ENCODE measurements at places on chromosomes 13 and 19.

- no peak for DNase-seq
These were observed 18.9 kb upstream of the CLDN10 start for GRCh38 chr13:95533545-95534160.

- no peak for DNase-seq
These were observed 7.5 kb downstream of the TNFSF11 start for GRCh38 chr13:42581427-42581826.

DNA sequence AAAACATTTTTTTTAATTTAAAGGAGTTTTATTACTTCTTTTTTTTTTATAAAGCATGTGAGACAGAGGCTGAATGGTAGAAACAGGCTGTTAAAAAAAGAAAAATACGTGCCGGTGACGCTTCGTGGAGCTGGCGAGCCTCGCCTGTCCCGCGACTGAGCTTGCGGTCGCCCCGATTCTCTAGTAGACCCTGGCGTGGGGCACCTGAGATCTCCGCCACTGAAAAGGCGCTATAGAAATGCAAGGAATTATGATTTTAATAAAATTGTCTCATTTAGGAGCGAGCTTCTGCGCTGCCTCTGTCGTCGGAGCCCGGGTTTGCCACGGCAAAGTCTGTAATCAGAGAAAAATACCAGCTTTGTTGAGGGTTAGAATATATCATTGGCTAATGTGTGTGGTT lies 18.4 kb downstream of the NFIX start:
- DNase-seq, result no peak

DNA sequence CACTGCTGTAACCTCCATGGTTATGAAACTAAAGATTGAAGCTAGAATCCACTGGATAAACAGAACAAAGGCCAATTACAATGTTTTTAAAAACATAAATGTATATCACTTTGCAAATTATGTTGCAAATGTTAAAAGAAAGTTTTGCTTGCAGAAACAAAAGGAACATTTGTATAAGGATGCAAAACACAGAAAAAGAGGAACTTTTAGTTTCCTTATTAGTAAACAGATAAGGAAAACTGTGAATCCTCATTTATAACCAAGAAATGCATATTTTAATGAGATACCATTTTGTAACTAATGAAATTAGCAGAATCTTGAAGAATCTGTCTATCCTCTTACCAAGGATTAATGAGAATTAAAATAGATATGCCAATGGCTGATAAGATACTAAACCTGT lies 32.3 kb downstream of the LPAR6 start:
- DNase-seq, result no peak

DNA sequence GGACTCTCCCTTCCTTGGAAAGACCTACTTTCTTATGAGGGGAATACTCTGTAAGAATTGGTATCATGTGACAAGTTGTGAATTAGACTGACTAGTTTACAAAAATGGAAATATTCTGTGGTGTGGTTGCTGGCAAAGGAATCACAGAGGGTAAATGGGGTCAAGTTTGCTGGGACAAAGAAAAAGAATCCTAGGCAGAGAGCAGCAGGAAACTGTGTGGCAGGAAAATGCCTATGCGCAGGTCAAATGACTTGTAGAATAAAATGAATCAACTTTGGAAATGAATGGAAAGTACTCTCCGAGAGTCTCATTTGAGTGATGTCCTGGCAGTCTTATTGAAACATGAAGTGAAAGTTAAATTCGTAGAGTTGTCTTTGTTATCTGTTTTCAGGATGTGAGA lies 1250.7 kb downstream of the UQCRFS1 start:
- no peak for DNase-seq

- DNase-seq, result peak; percentile 42
These were observed at the start of gene UBE2L5 for GRCh38 chr13:30422054-30422839. UBE2L5 (plus strand) TSS chr13:30422493; CDS start chr13:30427991, 5,498 bp downstream.

DNA sequence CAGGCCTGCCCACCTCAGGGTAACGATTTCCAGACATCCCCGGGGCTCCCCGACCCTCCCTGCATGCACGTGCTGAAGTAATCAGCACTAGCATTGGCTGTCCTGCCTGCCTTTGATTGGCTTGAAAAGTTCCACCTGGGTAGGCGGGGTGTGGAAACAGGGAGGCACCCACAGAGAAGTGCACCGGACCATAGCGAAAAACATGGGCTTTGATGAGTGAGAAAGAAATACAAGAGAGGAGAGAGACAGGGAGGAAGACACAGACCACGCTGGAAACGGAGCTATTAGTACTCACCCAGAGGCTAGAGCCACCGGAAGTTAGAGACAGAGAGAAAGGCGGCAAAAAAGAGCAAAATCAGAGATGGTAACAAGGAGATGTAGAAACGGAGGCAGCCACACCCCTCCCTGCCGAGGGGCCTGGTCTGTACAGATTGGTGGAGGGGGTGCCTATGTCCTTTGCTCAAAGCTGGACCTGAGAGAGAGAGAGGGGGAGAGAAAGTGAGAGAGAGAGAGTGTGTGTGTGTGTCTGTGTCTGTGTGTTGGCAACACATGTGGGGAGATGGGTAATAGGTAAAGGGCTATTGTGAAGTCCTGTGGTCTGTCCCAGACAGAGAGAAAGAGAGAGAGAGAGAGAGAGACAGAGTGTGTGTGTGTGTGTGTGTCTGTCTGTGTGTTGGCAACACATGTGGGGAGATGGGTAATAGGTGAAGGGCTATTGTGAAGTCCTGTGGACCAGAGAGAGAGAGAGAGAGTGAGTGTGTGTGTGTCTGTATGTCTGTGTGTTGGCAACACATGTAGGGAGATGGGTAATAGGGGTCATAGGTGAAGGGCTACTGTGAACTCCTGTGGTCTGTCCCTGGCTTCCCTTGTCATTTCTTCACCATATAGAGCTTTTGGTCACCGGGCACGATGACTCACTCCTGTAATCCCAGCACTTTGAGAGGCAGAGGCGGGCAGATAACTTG lies 2.9 kb downstream of the CGB3 start:
- no peak for DNase-seq

- no peak for DNase-seq
These were observed 47.0 kb upstream of the RAP2A start for GRCh38 chr13:97386801-97387484.

GRCh38 chr13:111789420-111789819 lies 277.5 kb upstream of the SOX1 start:
- no peak for DNase-seq

- DNase-seq, result peak; percentile 74
These were observed 5.5 kb upstream of the ACP7 start for GRCh38 chr19:39078436-39079200.

DNA sequence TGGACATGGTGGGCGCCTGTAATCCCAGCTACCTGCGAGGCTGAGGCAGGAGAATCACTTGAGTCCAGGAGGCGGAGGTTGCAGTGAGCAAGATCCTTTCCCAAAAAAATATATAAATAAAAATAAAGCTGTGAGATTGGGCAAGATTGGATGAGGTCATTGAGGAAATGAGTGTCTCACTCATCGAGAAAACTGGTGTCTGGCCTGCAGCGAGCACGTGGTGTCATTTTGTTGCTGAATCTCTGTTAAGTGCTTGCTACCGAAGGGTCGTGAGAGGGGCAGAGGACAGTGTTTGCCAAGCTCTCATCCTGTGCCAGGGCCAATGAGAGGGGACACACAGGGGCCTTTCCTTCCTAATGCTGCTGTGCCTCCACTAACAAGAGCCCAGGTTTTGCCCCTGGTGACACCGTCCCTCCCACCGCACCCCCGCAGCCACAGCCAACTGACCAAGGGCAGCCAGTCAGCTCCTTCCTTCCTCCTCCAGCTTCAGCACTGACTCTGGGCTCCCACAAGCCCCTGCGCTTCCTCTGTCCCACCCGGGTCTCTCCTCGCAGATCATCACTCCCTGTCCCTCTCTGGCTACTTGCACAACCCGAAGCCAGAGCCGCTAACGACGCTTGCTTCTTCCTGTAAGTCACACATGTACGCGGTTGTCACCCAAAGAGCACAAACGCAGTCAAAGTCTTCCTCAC lies 3.2 kb downstream of the POLD1 start:
- DNase-seq, result no peak

GRCh38 chr13:56317841-56318240 lies 822.9 kb upstream of the PRR20A start:
- no peak for DNase-seq

DNA sequence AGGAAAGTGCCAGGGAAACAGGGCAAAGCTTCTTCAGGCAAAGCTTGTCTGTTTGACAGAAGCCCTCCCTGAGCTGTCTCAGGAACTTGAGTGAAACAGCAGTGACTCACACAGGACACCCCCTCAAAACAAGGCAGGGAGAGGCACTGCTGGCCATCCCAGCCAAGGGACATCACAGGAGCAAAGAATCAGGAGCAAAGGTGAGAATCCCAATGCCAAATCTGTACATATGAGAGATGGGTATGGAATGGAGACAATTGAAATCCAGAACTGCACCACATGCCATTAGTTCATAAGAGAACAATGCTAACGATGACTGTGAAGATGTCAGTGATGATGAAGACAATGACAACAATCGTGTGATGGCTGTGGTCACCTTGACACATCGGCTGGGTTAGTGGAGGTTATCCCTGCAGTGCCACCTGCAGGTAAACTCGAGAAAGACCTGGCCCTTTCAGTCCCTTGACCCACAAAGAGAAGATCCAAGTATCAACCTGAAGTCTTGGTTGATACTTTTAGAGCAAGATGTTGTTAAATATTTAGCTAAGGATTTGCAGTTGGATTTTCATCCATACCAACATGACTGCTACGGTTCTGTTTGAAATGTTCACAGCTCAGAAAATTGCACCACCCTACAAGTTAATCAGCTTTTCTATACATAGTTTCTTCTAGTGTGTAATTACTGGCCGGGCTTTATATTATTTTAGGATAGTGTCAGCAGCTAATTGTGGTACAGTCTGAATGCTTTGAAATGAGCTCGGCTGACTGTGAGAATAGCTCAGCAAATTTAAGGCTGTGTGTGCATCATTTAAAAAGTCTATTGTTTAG lies 42.0 kb upstream of the IPO5 start:
- no peak for DNase-seq

DNA sequence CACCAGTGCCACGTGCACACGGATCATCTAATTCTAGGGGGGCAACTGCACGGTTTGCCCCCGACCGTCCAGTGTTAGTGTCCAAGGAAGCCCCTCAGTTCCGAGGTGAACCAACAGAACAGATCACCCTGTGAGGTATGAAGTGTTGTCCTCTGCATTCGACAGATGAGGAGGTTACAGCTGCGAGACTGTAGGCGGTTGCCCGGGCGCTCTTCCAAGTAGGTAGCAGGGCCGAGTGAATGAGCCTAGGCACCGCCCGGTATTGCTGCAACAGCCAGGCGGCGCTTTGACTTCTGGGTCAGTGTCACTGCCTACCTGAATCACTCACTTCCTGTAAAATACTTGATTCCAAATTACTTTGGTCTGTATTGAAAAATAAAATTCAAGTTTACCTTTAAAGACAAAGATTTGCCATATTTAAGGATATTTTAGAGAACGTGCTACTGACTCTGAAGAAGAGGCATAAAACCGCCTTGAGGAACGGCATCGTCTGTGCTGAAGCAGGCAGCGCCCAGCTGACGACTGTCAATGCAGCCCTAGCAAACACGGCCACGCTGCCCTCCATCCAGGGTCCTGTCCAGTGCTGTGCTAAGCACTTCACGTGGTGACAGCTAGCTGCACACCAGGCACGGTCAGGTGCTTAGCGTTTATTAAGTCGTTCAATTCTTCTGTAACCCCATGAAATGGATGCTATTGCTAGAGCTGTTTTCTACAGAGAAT lies 19.3 kb upstream of the RASA3 start:
- no peak for DNase-seq

DNA sequence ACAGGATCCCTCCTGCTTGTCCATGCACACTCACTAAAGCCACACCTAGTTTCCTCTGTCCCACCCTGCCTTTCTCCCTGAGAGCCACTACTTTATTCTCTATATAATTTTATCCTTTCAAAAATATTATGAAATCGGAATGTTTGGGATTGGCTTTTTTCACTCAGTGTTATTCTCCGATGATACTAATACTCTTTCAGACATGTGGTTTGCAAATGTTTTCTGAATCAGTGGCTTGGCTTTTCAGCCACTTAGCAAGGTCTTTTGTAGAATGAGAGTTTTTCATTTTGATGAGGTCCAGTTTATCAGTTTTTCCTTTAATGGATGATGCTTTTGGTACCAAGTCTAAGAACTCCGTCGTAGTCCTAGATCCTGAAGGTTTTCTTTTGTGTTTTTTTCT lies 11.6 kb downstream of the SPATA13 start:
- DNase-seq, result no peak

GRCh38 chr19:16068696-16069259 lies 7.5 kb upstream of the TPM4 start:
- no peak for DNase-seq

DNA sequence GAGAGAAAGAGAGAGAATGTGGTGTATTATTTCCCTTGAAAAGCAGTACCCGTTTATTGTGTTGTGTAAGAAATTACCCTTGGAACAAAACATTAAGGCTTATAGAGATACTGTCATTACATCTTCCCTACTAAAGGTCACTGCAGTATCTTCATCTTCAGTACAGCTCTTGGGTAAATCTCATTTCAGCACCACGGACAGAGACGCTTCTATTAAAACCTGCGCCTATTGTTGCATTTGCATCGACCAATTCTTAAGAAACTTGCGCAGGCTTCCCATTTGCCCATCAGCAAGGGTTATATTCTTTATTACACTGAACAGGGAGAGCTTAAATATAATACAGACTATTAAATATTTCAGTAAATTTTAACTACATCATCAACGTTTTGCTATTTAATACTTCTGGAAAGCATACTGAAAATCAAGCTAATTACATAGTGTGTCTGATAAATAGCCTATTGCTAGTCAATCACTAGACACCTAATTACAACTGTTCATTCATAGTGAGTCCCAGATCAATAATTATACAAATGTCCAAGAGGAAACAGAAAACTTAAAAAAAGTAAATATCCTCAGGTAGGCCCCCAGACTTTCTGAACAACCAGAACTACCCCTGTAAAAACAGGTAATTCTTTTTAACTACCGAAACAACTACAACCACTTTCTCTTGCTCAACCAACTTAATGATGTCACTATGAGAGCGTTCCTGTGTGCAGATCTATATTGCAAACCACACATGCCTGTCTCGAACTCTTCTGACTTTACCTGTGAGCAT lies 350.6 kb downstream of the LIG4 start:
- no peak for DNase-seq

DNA sequence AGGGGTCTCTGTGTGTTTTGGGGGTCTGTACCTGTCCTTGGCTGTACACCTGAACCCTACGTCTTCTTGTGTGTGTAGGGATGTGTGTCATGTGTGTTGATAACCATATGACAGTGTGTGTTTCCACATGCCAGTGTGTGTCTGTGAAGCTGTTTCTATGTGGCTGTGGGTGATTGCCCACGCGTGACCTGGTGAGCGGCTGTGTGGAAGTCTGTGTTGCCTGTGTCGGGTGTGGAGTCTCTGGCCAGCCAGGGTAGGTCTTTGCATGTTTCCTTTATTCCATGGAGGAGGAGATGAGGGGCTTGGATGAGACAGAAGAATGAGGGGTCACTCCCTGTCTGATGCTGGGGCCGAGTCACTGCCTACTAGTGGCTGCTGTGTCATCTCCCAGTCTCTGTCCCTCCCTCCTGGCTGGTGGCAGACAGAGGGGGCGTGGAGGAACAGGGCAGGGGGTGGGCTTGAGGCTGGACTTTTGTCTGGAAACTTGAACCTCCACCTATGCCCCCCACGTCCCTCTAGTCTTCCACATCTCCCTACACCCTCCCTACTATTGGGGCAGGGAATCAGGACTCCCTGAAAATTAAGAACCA lies 2.8 kb upstream of the FOSB start:
- no peak for DNase-seq
